Dermis blood vessel endothelial cell (primary cell): ENCODE measurements at places on chromosomes 2 and 18. TPM values are rescaled to one million over a fixed set of nuclear protein-coding genes. Genes with fewer than 3 reads are reported as not detected.

DNA sequence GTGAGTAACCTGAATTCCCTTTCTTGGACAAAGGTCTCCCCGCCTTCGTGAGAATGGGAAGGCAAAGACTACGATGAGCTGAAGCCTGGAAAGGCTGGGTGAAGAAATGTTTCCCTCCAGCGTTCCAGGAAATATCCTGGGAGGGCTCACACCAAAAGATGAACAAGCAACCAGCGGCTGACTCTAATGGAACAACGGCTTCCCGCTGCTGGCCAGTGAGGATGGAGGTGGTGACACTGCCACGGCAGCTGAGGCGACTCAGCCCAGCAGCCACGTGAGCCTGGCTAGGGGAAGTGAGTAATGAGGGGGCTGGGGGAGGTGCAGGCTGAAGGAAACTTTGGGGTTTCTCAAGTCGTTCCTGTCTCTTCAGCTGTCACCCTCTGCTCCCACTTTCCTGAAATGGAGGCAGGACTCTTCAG, 105.0 kb upstream of the SMAD7 start:
- peak; percentile 71 for DNase-seq

DNA sequence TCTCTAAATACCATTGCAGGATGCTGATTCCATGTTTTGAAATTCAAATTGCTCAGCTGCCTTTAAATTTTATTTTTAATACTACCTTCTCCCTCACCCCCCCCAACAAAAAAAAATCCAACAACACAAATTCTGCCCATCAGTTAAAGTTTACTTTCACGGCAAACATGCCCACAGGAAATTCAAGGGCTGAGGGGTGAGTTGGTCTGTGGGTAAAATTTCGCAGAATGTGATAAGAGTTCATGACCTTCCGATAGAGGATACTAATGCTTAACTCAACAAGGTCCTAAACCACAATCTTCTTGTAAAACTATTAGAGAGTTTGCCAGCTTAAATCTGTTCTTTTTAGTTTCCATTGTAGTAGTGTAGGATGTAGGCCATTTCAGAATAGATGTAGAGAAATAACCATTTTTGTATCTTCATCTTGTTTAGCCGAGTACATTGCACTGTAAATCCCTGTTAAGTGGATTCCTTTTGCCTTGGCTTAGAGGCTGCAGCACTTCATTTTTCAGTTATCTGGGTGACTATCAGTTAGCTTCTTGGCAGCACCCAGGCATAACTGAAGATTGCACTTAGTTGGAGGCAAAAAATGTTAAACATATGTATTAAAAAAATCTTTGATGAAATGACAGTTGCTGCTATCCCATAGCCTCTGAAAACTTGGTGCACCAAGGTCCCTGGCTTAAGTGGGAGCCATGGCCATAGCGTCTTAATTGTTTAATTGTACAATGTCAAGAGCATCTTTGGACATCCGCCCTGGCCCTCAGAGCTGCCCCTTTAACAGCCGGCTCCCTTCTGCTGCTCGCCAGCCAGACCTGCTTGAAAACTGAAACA, 232.3 kb downstream of the HAUS1 start:
- DNase-seq = no peak

- peak; percentile 47 for DNase-seq
Measured at GRCh38 chr2:193837111-193837738, 1642.5 kb upstream of the TMEFF2 start.

DNA sequence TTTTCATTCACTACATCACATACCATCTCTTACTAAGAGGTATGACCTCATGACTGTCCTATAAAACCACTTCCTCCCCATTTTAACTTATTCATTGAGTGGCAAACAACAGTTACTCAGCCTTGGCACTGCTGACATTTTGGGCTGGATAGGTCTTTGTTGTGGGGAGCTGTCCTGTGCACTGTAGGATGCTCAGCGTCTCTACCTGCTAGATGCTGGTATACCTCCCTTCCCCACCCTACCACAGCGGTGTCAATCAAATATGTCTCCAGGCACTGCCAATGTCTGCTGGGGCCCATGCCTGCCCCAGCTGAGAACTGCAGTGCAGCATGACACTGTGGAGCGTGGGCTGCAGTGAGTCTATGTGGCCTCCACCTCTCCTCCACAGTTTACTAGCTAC, 76.3 kb upstream of the MGAT4A start:
- DNase-seq = no peak

DNA sequence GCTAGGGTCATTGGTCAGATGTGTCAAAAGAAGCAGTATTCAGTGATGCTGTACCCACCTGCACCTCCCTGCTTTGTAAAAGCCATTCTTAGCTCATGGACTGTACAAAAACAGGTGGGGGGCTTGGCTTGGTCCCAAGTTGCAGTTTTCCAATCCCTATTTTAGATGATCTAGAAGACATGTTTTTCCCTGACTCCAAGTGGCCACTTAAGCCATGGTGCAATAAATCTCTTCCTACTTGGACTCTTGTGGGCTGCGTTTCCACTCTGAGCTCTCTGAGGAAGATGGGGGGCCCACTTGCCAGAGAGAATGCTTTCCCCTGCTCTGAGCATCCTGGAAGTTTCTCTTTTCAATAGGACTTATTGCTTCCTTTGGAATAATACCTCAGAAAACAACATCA, 57.0 kb upstream of the SPP2 start:
- no peak for DNase-seq

DNA sequence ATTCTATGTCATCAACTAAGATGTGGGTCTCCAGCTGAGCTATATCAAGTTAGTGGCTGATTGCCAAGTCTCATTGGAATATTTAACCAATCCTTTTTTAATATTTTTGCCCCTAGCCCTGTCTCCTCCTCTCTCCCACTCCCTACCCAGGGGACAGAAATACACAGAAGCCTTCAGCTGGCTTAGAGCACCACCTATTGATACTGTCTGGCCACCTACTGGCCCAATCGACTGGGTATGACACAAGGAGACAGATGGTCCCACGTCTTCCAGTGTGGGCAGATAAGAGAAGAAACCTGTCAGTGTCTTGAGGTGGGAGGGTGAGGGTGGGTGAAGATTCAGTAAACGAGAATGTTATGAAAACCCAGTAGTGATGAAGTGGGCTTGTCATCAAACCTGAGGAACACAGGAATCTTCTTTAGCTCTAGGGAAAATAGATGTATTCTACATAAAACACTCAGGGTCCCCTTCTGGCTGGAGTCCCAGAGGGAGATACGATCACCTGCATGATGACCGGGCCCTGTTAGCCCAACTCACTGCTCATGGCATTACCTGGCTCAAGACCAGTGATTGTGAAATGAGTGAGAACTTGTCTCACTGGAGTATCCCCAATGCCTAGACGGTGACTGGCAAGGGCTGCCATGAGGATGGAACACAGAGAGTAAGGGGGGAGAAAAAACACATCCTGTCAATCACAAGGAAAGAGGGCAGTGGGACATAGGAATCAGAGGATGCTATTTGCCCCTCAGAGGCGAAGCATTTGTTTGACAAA, 26.7 kb downstream of the POLR1A start:
- DNase-seq = peak; percentile 84

GRCh38 chr2:157895531-157895930, 19.4 kb upstream of the ACVR1 start:
- DNase-seq = no peak

DNA sequence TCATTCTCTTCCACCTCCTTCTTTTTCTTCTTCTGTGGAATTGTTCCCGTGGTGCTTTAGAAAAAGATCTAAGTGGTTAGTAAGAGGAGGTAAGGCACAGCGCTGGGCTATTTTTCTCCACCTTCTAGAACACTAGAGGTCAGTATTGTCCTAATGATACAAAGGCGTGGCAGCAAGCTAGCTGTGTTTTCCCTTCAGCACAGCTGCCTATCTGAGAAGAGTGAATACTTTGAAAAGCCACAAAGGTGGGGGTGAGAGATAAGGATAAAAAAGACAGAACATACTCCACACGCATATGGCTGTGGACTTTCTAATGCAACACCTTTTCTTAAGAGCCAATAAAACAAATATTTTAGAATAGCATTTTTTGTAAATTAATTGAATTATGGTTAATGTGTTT, 2.1 kb downstream of the CNTNAP5 start:
- peak; percentile 58 for DNase-seq

GRCh38 chr2:236753606-236754270, 184.1 kb downstream of the ACKR3 start:
- peak; percentile 51 for DNase-seq

DNA sequence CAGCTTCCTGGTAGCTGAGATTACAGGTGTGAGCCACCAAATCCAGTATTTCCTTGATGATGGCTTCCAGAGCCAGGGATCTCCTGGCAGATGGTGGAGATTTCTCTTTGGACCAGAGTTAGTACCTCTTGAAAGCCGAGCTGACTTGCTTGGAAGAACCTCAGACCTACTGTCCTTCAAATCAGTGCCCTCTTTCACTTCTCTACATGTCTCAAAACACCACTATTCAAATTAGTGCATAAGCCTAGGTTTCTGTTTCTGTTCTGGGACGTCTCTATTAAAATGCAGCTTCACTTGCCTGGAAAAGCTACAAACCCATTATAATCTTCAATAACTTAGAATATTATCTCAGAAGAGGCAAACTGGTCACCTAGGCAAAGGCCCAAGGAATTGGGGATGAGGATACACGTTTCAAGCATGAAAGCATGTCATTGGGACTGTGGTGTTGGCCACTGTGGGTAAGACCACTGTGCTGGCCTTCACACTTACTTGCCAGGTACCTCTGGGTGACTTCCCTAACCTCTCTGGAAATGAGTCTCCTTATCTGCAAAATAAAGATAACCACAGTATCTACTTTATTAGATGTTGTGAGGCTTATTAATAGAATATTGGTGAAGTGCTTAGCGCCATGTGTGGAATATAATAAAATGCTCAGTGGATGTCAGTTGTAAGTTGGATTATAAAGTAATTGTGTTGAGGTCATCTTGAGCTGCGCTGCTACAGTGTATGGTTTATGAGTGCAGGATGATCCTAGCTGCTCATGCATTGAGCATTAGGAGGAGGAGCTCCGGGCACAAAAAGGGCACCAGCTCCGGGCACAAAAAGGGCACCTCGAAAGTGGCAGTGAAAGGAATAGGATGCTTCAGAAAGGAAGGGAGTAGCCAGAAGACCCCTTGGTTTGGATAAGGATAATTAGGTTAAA, 84.5 kb downstream of the DOCK10 start:
- DNase-seq = no peak

DNA sequence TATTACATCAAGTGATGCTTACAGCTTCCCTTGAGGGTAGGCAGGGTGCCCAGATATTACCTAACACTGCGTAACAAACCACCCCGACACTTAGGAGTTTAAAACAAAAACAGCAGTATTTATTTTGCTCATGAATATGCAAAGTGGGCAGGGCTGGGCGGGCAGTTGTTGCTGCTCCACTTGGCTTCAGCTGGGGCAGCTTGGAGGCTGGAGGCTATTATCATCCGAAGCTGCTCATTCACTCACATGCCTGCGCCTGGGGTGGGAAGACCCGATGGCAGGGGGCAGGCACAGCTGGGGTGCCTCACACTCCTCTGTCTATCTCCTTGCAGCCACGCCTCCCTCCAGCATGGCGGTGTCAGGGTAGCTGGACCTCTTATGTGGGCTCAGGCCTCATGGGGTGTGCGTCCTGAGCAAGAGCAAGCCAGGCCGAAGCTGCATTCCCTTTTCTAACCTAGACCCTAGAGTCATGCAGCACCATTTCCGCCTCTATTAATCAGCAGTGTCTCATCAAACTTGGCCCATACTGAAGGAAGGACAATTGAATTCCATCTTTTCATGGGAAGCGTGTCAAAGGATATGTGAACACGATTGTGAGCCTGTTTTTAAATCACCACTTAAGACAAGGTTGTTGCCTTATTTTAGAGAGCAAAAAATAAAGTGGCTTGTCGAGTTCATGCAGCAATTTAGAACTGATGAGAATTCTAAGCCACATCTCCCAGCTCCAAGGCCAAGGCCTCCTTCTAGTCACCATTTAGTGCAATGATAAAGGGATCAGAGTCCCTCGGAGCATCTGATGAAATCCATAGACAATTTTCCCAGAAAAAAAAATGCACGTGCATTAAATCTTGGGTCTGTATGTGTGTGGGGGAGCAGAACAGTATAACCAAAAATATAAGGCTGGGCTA, 54.9 kb downstream of the SDC1 start:
- DNase-seq = peak; percentile 51

DNA sequence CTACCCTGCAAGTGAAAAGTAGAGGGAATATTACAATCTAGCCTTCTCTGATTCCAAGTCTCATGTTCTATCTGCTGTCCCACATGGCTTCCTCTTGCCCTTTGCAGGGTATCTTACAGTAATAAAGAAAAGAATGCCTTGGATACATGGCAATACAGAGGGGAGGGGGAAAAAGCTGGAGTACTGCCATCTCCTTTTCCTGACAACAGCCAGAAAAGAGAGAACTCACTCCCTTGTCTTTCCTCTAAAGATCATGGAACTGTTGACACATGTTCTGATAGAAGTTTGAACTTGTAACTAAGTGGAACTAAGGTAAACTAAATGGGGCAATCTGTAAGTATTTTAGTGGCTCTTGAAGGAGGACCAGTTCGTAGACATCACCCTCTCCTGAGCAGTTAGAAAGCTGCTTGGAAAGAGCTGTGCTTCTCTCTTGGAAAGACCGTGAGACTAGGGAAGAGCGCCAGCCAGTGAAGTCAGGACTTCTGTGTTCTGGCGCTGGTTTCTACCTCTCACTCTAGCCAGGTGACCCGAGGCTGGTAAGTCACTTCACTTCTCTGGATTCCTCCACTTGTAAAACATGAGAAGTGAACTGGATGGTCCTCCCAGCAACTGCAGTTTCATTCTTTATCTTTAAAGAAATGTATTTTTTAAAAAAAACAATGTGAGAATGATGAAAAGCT, 242.3 kb upstream of the FOSL2 start:
- DNase-seq = peak; percentile 52

The DUSP19 gene
- total RNA-seq = 2.6 and 4.4 TPM in 2 replicates

The LYG1 gene
- 0.28 and 1.2 TPM in 2 replicates for total RNA-seq

The CLHC1 gene
- total RNA-seq = 6.9 and 8.2 TPM in 2 replicates

The MROH2A gene
- not detected in 2 replicates for total RNA-seq

The SLC11A1 gene
- under 0.01 and 0.05 TPM in 2 replicates for total RNA-seq
